ENCODE measurements at places on chromosomes 3 and 15.

- no peak for DNase-seq
These were observed 8.4 kb downstream of the MELTF start for GRCh38 chr3:197021231-197021630.

GRCh38 chr3:148089171-148089570 lies 608.5 kb upstream of the AGTR1 start:
- no peak for DNase-seq

GRCh38 chr15:61654002-61654740 lies 406.1 kb downstream of the VPS13C start:
- no peak for DNase-seq

GRCh38 chr3:179551349-179552105 lies 11.2 kb upstream of the ACTL6A start:
- no peak for DNase-seq

GRCh38 chr15:70159001-70159712 lies 61.4 kb upstream of the TLE3 start:
- DNase-seq, result no peak

- no peak for DNase-seq
These were observed 248.4 kb downstream of the ISL2 start for GRCh38 chr15:76584868-76585575.

DNA sequence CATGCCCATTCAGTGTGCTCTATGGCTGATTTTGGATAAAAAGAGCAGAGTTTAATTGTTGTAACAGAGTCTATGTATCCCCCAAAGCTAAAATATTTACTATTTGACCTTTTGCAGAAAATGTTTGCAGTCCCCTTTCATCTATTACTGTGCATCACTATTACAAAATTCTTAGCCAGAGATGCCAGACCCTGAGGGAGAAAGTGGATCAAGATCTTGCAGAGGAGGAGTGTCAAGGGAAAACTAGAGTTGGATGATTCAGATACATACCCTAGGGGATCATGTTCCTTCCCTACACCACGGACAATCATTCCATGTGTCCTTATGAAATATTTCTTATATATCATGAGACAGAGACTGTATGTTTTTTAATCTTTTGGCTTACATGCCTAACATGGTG lies 68.6 kb upstream of the TPRG1 start:
- no peak for DNase-seq

DNA sequence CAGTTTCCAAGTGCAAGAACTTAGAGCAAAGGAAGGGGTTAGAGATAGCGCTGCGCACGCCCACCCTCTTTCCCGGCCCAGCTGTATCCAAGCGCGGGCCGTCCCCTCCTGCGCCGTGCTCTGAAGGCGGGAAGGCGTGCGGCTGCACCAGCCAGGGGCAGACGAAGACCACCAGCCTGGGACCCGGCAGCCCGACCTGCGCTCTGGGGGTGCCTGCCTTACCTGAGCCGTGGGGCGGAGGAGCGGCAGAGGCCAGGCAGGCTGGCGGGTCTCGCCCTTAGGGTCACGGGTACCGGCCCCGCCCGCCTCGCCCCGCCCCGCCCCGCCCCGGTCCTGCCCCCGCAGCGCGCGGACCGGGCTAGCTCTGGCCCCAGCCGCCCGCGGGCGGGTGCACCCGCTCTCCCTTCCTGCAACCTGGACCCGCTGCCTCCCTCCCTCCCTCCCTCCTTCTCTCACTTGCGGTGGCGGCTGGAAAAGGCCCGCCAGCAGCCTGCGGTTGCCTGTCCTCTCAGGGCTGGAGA lies at the start of gene WDR72:
Gene WDR72, minus strand, starts transcription at position 253 of the 521 bp plus-strand sequence. CDS start 26,514 bp downstream, outside the sequence.
- DNase-seq, result no peak

DNA sequence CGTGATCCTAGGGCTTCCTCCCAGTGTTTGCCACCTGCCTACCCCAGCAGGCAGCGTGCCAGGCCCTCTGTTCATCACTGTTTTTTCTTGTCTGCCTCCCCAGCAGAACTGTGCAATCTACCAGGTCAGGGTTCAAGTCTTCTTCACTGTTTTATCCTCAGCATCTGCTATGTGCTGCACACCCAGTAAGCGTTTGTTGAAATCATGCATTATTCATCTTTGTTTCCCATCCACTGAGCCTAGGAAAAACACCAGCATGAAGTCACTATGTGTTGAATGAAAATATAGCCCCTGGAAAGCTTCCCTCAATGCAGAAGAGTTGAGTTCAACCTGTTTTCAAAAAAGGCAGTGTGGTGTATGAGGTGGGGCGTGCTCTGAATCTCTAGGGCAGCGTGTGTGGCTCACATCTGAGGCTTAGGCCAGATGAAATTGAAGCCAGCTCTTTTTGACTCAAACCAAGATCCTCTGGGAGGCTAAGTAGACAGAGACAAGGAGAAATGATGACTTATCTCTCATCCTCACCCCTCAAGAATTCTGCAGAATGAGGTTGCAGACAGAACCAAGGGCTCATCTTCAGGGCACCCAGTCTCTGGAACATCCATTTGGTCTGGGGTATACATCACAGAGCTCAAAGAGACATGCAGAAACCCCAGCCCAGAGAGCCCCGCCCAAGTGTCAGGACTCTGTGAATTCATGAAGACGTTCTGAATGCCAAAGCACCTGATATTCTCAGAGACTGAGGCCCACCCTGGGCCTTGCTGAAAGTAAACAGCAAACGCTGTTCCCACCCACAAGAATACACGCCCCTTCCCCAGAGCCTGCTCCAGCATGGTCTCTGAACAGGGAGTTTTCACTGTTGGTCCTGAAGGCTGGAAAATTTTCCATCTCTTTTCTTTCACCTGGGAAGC lies 5.7 kb upstream of the CAV3 start:
- no peak for DNase-seq

DNA sequence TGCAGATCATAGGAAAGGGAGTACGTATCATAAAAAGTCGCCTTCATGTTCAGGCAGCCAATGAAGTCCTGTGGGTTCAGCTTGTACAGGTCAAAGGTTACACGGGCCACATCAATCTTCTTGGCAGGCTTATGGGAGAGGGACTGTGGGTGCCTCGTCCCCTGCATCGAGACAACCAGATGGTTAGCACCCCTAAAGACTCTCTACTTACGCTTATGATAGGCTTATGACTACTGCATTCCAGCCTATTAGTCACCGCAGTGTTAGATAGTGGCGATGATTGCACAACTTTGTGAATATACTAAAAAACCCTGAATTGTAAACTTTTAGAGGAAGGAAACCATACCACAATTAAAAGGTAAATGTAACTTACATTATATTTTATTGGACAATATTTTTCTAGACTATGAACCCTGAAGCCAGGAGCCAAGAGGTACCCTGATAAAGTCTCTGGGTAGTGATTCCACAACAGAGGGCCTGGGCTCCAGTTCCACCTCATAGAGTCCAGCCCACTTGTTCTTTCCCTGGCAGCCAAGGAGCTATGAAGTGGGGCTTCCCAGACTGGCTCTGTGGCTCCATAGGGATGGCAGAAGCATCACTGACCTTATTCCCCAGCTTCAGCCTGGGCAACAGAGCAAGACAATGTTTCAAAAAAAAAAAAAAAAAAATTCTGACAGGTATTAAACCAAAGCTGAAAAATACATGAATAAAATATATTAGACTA lies 2.5 kb upstream of the FANCD2 start:
- no peak for DNase-seq

GRCh38 chr15:67543348-67543718 lies 830 bp downstream of the MAP2K5 start:
- no peak for DNase-seq

DNA sequence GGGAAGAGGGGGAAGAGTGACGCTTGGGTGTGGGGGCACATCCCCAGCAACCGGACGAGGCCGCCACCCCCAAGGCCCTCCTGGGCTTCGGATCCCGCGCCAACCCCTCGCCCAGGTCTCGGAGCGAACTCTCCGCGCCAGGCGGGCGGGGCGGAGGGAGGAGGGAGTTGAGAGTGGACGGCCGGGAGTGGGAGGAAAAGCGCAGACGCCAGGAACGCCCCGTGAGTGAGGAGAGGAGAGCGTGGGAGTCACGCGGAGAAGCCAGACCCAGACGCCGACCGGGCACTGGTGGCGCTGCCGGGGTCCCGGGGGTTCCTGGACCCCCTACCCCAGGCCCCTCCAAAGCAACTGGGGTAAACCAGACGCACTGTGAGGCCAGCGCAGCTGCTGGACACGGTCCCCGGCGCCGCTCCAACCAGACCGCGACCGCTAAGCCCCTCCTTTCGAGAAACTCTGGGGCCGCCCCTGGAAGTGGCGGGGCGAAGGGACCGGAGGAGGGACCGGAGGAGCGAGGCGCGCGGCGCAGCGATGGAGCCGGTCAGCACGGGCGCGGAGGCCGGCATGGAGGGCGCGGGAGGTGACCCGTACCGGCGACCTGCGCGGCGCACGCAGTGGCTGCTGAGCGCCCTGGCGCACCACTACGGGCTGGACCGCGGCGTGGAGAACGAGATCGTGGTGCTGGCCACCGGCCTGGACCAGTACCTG lies at the start of gene EFCC1:
Gene EFCC1, plus strand, starts transcription at position 204 of the 705 bp plus-strand sequence. Its CDS starts 325 bp downstream, at position 529.
- no peak for DNase-seq

DNA sequence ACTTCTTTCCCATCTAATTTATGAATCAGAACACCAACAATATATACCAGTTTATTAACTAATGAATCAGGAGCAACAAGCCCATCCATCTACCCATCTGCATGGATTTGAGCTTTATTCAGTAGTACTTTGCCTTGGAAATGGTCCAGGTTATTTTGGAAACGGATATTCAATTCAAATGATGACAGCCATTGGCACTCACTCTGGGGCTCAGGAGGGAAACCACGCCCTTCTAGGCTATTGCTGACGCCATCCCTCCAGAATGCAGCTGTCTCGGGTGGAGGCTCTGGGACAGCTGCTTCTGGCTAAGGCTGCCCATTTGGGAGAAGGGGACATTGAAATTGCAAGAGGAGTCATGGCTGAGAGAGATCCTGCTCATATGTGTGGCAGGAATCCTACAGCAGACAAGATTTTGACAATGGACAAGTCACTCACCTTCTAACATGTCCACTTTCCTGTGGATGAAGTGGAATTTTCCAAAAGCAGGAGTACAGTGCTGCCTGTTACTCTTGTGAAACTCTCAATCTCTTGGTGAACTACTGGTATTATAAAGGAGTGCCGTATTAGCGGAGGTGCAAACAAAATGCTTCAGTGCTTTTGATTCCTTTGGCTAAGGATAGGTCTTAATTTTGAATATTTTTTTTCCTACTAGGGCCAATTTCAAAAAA lies 29.3 kb upstream of the TRAK1 start:
- no peak for DNase-seq

DNA sequence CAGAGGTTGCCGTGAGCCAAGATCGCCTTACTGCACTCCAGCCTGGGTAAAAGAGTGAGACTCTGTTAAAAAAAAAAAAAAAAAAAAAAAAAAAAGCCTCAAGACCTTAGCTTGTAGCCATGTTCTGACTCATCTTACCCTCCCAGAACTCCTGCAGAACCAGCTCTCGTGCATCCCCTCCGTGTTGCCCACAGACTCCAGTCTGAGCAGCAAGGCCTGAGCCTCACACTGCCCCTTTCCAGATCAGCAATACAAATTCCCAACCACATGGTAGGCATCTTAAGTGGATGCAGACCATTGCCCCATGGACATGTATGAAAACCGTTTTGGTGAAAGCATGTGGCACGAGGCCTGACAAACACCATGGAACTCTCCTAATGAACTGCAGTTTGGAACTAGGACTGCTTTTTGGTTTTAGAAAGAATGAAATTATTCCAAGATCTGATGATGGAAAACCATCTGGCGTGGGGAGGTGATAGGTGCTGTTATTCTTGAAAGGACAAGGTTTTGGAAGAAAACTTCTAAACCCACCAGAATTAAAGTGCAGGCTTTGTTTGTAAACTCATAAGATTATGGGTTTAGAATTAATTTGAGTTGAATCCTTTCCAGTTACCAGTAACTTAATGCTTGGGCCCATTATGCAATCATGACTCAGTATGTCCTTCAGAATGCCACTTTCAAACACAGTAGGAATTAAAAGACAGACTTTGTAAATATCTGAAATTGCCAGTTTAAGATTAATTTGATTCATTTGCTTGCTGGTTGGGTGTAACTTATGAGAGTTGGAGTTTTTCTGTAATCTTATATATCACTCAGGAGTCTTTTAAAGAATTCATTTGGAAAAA lies 163.7 kb upstream of the LRTM1 start:
- DNase-seq, result no peak

Measured in stimulated activated CD4-positive, alpha-beta T cell treated with anti-CD3 and anti-CD28 coated beads, Interleukin-12 subunit alpha, Interleukin-12 subunit beta, amount 100 ng/mL, for 24 hours (primary cell).